ENCODE measurements at places on chromosomes 4 and X.

- no peak for DNase-seq
Observed at GRCh38 chrX:15808254-15808653, 18.0 kb downstream of the ZRSR2 start.

- no peak for DNase-seq
Observed at GRCh38 chr4:25856756-25857155, 6.0 kb downstream of the SEL1L3 start.

DNA sequence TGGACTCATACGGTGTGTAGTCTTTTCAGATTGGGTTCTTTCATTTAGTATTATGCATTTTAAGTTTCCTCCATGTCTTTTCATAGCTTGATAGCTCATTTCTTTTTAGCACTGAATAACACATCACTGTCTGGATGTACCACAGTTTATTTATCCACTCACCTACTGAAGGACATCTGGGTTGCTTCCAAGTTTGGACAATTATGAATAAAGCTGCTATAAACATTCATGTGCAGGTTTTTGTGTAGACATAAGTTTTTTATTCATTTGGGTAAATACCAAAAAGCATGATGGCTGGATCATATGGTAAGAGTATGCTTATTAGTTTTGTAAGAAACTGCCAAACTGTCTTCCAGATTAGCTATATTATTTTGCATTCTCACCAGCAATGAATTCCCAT is 29.0 kb downstream of the CNOT6L start:
- DNase-seq: no peak

GRCh38 chr4:48252313-48252712 is 17.3 kb downstream of the TEC start:
- DNase-seq: no peak

DNA sequence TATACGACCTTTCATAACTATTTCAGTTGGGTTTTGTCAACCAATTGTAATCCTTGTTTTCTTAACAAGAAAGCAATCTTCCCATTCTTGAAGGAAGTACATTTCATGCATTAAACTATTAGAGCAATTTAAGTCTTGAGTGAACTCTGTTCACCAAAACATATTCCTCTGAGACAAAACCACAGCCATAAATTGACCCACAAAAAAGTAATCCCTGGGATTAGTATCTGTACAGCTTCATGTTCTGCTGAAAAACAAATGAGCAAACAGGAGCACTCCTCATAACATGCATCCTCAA is 207.0 kb upstream of the PDE5A start:
- peak; percentile 86 for DNase-seq

Measured in mesenchymal stem cell (in vitro differentiated cells and primary cell).